CD4-positive, alpha-beta T cell (primary cell): ENCODE measurements at places on chromosomes 2 and 18.

DNA sequence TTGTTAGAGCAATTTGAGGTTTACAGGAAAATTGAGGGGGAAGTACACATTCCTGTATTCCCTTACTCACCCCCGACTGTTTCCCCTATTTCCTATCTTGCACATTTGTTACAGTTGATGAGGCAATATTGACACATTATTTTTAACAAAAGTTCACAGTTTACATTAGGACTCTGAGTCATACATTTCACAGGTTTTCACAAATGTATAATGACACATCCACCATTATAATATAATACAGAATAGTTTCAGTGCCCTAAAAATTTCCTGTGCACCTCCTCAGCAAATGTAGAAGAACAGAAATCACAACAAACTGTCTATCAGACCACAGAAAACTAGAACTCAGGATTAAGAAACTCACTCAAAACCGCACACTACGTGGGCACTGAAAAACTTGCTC, 160.6 kb upstream of the RMP24 start:
- DNase-seq, result no peak

GRCh38 chr2:127893494-127893893, 7.7 kb upstream of the AMMECR1L start:
- DNase-seq, result no peak

GRCh38 chr2:141824790-141825189, 306.0 kb downstream of the LRP1B start:
- DNase-seq, result no peak

GRCh38 chr2:203591642-203592041, 56.5 kb upstream of the RAPH1 start:
- no peak for DNase-seq

DNA sequence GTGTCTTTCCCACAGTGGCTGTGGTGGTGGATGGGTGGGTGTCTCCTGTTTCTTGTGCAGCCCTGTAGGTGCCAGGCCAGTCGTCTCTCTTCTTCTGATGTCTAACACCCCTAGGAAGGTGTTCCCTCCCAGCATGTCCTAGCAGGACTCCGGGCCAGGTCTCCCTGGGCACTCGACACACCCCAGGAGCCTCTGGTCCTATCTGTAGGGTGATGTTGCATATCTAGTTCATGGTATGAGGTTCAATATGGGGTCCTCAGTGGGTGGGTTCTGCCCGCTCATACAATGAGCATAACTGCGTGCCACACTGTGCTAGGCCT, 14.4 kb downstream of the NGEF start:
- no peak for DNase-seq

DNA sequence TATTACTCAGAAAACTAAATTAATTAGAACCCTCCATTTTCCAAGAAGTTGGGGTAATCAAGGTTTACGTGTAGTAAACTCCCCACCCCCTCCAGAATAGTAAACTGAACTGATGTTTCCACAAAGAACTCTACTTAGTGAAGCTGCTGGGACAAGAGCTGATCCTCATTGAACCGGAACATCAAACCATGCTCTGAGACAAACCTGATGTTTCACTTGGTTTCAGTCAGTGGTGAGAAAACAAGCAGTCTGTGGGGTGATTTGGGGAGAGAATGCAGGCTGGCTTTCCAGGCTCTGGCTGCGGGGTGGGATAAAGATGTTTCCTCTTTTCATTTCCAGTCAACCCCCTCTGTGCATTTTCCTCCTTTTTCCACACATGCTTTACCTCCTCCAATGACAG, 38.2 kb downstream of the CELF4 start:
- DNase-seq, result no peak

DNA sequence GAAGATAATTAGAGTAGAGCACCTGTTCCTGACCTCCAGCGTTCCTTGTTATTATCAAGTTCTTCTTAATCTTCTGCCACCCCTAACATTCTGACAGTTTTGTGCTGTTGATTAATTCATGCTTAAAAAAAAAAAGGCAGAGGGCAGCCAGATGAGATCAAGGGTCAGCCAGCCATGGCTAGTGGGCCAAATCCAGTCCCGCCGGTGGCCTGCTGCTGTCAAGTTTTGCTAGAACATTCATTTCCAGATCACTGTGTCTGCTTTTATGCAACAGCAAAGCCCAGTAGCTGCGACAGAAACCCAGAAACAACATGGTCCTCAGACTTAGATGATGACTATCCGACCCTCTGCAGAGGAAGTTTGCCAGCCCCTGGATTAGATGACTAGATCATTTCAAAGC, 101.6 kb downstream of the RNF144A start:
- DNase-seq, result no peak

DNA sequence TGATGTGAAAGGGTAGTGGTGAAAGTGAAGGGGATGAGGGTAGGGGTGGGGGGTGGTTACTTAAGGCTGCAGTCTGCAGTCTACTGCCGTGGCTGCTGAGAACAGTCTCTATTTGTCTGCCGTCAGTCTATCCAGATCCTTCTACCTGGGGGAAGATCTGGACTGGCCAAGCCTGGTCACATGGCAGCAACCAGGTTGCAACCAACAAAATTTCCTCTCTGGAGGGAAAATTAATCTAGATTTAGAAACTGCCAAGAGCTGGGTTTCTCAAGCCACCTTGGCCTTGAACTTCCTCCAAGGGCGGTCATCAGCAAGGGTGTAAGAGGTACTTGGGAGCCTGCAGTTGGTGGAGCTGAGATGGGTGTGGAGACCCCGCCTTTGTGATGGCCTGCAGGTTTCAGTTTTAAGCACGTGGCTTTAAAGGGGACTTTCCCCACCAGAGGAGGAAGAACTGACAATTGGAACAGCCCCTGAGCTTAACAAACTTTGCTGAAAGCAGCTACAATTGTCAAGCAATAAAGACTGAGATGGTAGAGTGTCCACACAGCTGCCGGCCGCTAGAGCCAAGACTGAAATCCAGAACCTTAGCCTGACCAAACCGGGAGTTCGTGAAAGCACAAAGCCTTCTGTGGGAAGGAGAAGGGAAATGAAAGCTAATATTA, 31.4 kb upstream of the KCMF1 start:
- peak; percentile 90 for DNase-seq

- no peak for DNase-seq
Observed at GRCh38 chr2:158099716-158100115, 2.0 kb upstream of the UPP2 start.

DNA sequence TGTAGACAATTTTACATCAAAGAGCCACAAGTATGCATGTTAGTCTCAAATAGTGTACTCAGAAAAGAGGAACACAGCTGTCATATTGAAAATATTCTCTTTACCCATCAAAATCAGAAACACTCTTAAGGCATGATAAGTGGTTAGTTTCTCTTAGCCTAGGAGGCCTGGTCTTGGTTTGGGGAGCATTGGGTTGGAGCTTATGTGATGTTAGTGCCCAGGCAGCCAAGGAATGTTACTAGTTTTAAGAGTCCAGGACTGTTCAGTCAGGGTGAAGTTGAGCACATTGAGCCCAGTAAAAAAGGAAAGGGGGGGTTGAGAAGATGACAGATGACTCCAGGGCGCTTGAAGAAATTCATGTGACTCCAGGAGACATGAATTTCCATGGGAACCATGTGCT, 340.6 kb downstream of the HRH4 start:
- DNase-seq, result no peak

- no peak for DNase-seq
Observed at GRCh38 chr2:122867941-122868340, 1112.5 kb downstream of the TSN start.

DNA sequence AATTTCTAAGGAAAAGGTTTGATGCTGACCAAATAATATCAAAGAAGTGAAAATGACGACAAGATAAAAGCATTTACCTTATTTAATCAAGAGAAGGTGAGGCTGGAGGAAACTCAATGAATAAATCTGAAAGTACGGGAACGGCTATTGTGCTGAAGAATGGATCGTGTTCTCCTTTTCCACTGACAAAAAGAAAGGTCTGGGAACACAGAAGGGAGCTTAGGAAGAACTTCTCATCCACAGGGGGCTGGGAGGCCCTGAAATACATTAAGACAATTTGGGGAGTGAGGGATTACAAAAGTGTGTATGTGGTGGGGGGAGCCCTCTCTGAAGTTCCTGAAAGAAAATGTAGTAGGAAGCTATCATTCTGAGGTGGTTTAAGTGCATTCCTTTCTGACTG, 582.3 kb downstream of the SLC4A3 start:
- DNase-seq, result no peak

GRCh38 chr2:9699139-9700108, 68.6 kb upstream of the YWHAQ start:
- DNase-seq, result no peak

DNA sequence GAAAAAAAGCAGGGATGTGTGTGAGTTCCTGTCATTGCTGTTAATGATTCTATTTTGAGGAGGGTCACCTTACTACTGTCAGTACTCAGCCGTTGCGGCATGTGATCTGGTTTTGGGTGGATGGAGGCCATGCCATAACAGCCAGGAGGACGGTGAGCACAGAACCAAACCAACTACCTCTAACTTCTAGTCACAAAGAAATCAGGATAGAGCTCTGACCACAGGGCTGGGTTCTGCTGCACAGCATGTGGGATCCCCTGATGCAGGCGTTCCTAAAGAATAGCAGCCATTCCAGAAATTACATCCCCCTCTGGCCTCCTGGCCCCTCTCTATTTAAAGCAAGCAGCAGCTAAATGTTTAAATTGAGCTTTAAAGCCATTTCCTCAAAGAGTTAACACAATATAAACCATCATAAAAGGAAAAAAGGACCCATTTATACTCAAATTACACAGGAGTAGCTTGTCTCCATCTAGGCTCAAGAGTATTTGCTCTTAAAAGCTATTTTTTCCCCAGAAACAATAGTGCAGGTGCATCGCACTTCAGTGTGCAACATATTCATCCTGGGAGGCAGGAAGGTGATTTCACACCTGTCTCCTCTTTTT, 786.4 kb downstream of the RNF144A start:
- no peak for DNase-seq

- no peak for DNase-seq
Observed at GRCh38 chr2:237066396-237066795, 19.3 kb upstream of the COPS8 start.

GRCh38 chr2:107111623-107112022, 225.7 kb upstream of the ST6GAL2 start:
- no peak for DNase-seq

GRCh38 chr2:10989782-10990181, 78.0 kb downstream of the KCNF1 start:
- no peak for DNase-seq

DNA sequence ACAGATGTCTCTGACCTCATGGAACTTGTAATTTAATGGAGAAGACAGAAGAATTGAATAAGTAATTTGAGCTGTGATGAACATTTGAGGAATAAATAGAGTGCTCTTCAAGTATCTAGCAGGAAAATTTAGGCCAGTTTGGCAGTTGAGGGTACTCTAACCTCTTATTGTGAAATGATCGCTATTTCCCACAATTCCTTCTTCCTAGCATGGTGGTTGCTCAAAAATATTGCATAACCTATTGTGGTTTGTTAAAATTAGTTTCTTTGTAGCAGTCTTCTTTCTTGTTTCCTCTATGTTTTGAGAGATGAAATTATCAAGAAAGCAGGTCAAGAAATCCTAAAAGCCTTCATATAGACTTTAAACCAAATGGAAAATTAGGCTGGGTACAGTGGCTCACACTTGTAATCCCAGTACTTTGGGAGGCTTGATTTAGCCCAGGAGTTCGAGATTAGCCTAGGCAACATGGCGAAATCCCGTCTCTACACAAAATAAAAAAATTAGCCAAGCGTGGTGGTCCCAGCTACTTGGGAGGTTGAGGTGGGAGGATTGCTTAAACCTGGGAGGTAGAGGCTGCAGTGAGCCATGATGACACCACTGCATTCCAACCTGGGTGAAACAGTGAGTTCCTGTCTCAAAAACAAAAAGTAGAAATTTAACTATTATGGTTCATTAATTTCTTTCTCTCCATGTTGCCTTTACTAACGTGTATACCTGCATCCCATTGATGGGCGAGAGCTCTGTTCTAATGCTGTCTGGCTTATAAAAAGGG, 58.7 kb downstream of the RBKS start:
- no peak for DNase-seq

DNA sequence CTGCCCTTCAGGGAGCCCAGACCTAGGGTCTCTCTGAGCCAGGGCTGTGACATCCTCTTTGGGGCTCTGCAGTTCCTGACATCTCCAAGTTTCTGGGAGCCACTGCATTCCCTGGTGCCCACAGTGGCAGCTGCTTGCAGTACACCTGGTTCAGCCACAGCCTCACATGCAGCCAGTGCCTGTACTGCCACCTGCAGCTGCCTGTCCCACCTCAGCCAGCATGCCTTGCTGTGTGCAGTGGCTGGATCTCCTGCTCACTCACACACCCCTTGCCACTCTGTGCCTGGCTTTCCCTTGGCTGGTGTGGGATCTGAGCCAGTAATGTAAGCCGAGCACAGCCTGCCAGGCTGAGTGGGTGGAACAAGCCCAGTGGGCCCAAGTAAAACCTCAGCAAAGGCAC, 1288.7 kb downstream of the CNTNAP5 start:
- DNase-seq, result no peak

DNA sequence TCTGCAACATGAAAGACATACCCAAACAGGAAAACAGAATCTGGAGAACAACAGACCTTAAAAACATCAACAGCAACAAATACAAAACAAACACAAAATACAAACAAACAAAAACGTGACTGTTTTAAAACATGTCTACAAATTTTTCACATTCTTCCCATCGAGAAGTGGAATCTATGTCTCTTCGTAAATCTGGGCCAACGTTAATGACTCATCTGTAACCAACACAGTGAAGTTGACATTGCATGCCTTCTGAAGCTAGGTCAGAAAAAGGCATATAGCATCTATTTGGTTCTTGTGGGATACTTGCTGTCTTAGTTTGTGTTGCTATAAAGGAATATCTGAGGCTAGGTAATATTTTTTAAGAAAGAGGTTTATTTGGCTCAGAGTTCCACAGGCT, 269.0 kb upstream of the FBXO11 start:
- DNase-seq, result no peak

DNA sequence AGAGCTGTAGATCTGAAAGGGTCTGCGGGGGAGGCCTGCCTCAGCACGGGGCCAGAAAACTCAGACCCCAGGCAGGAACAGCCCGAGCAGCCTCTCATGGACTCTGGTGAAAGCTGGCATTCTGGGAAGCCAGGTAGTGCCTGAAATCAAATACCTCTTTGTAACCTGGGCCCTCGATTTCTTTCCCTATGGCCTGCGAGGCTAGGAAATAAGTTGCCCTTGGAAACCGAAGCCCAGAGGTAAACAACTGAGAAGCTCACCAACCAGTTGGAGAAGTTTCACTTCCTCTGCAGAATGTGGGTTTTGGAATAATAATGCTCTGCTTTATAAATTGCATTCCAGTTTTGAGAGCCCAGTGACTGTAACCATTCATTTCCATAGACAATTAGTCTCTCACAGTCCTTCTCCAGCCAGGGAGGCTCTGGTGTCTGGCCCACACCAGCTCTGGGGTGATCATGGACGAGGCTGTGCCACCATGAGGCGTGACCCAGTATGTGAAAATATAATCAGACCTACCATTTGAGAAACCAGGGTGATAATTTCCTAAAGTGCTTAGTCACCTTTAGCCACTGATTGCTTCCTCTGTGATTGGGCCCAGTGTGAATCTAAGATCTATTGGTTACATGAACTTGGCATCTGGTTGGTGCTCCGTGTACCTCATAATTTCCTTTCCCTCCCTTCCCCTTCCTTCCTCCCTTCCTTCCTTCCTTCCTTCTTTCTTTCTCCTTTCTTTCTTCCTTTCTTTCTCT, 133.1 kb upstream of the PELI1 start:
- no peak for DNase-seq

- no peak for DNase-seq
Observed at GRCh38 chr2:96176661-96177060, 31.4 kb upstream of the DUSP2 start.
